ENCODE measurements at places on chromosomes 6 and 20.

DNA sequence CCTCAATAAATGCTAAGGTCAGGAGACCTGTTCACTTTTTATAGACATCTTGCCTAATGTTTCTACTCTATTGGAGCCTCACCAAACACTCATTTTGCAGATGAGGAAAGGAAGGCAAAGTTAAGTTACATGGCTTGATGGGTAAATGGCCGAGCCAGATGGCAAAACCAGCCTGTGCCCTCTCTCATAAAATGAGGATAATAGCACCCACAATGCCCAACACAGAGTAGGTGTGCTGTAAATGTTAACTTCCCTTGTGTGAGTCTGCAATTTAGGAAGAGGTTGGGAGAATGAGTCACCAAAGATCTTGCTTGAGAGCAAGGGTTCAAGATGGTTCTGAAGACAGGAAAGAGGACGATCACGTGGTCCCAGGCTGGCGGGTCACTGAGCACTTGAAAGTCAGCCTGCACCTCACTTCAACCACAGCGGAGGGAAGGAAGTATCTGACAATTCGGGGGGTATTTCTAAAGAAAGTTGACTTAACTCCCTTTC, 3.3 kb downstream of the KCNK5 start:
- no peak for DNase-seq

DNA sequence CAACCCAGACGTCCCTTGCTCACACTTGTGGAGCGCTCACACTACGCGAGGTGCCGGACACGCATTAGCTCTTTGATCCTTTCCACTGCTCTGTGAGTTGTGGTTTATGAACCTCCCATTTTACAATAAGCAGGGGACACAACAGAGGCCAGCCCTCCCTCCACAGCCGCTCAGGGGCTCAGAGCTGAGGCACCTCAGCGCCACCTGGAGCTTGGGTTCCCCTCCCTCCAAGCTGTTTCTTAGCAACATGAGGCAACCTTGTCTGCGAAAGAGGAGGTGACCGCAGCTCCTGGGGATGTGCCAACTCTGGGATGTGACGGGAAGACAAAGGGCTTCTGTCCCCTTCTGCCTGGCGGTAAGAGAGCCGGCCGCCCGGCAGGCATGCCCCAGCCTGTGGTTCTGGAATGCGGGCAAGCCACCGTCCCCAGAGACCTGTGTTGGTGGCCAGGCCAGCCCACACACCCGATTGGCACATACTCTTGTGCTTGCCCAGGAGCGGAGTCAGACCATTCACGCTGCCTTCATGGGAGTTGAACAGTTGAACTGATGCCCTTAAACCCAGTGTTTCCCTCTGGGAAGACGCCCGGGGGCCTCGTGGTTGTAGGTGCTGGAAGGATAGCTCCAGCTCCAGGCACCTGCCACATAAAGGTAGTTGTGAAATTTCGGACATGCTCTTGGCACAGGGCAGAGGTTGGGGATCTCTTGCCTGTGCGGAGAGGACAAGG, 44.5 kb downstream of the RBM38 start:
- DNase-seq: no peak

- no peak for DNase-seq
Observed at GRCh38 chr6:146962329-146962728, 241.9 kb upstream of the STXBP5 start.

DNA sequence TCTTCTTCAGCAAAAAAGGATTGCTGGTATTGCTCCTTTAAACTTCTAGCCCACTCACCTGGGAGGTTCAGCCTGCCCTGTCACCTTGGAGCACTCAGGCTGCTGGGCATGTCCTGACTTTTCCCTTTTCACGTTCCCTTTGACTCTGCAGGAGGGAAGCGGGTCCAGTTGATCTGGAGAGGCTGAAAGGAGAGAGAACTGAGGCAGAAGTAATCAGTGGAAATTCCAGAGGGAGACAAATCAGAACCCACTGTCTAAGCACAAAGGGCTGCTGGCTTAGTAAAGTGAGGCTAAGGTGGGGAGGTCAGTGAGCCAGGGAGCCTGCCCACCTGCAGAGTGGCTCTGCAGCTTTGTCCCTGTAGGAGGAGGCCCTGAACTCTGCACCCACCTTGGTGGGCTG, 9.7 kb upstream of the SYNDIG1 start:
- no peak for DNase-seq

- DNase-seq: no peak
Observed at GRCh38 chr6:87916446-87916845, 131.2 kb upstream of the SPACA1 start.

GRCh38 chr6:17585766-17586490, 14.2 kb upstream of the FAM8A1 start:
- DNase-seq: peak; percentile 22

- no peak for DNase-seq
Observed at GRCh38 chr6:136767570-136768309, 24.5 kb downstream of the MAP3K5 start.

DNA sequence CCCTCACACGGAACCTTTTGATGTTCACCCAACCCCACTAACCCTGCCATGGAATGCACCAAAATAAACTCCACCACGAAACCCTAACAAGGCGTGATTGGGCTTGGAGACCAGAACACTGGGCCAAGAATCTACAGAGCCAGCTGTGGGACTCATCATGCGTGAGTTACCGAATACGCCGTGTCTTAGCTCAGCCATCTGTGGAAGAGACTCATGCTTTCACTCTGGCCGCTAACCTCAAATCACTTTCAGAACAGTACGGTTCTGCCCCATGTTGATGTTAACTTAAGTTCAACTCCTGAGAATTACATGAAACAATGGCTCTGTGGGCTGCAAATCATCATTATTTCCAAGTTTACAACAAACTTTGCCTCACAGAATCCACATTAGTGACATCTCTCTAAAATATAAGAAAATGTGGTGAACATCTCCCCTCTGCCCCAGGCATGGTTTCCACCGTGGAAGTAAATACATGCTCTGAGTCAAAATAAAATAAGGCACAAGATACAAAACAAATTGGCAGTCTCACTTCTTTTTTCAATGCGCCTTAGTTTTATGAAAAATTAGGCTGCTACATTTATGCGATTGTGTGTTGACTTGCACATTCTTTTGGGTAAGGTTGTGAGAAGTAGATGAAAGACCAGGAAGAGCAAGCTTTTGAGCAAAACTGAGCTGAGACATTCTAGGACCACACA, 308.9 kb upstream of the EXOC2 start:
- DNase-seq: no peak

DNA sequence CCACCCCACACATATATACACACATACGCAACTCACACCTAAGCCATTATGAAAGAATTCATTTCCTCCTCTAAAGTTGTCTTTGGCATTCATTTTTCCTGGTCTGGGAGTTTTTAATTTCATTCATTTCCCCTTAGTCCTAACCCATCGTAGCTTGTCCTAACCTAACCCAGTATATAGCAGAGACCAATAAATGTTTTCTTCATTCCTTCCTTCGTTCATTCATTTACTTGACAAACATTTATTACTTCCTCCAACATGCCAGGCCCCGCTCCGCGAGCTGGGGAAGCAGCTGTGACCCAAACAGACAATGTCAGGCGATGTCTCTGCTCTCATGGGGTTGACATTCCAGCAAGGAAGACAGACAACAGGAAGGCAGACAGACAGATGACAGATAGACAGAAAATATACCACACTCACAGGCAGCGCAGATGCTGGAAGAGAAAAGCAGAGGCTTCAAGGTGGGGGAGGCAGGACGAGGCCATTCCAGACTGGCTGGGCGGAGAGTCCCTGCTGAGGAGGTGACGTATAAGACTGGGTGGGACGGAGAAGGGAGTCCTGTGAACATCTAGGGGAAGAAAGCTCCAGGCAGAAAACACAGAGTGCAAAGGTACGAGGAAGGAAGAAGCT, 33.7 kb upstream of the SIRPA start:
- DNase-seq: no peak

All from SK-N-DZ (cell line).